ENCODE measurements at places on chromosomes 2 and 18.

- DNase-seq = peak; percentile 57
- H3K4me3 ChIP-seq = no peak overlapping the region
- H3K27ac ChIP-seq = no peak overlapping the region
- H3K36me3 ChIP-seq = no peaks in the 10 kb centered on the region
These were observed 8.2 kb upstream of the SMARCAL1 start for GRCh38 chr2:216404010-216404618.

GRCh38 chr2:31254237-31255203, 20.6 kb downstream of the EHD3 start:
- H3K36me3 ChIP-seq = no peaks in the 10 kb centered on the region
- H3K27ac ChIP-seq = no peak overlapping the region
- H3K27me3 ChIP-seq = no peaks in the 10 kb centered on the region
- no peak for DNase-seq
- no peaks in the 10 kb centered on the region for H3K4me1 ChIP-seq

GRCh38 chr2:130165293-130166016, 15.9 kb downstream of the SMPD4 start:
- no peak for DNase-seq
- no peaks in the 10 kb centered on the region for H3K27me3 ChIP-seq
- no peak overlapping the region for H3K27ac ChIP-seq
- no peak overlapping the region for H3K4me3 ChIP-seq
- no peaks in the 10 kb centered on the region for H3K4me1 ChIP-seq
- H3K36me3 ChIP-seq = peaks cover 58% of the 10 kb centered on the region

DNA sequence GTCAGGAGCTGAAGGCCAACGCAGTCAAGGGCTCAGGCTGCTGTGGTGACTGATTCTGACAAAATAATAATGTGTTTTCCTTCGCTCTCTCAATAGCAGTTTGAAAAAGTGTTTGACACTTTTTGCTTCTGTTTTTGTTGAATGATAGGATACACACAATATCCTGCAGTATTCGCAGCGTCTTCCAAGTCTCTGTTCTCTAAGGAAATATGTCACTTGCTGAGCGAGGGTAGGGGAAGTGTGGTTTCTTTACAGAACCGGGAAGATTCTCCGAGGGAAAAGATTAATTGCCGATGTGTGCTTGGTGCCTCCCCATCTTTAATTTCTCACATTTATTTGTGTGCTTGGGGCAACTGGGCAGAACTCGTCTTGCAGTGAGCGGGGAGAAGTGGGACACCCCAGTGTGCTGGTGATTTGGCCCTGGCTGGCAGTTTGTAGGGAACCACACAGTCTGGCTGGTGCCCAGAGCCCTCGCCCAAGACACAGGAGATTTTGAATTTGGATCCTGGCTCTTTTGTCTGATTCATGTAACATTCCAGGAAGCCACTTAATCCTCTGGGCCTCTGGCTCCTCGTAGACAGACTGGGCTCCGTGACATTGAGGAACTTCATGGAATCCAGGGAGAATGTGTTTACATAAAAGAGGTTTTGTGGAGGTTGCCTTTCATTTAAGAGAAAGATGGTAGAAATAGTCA, 169.4 kb downstream of the LDLRAD4 start:
- H3K36me3 ChIP-seq = peaks cover 26% of the 10 kb centered on the region
- peaks cover 22% of the 10 kb centered on the region for H3K4me1 ChIP-seq
- H3K4me3 ChIP-seq = no peak overlapping the region

DNA sequence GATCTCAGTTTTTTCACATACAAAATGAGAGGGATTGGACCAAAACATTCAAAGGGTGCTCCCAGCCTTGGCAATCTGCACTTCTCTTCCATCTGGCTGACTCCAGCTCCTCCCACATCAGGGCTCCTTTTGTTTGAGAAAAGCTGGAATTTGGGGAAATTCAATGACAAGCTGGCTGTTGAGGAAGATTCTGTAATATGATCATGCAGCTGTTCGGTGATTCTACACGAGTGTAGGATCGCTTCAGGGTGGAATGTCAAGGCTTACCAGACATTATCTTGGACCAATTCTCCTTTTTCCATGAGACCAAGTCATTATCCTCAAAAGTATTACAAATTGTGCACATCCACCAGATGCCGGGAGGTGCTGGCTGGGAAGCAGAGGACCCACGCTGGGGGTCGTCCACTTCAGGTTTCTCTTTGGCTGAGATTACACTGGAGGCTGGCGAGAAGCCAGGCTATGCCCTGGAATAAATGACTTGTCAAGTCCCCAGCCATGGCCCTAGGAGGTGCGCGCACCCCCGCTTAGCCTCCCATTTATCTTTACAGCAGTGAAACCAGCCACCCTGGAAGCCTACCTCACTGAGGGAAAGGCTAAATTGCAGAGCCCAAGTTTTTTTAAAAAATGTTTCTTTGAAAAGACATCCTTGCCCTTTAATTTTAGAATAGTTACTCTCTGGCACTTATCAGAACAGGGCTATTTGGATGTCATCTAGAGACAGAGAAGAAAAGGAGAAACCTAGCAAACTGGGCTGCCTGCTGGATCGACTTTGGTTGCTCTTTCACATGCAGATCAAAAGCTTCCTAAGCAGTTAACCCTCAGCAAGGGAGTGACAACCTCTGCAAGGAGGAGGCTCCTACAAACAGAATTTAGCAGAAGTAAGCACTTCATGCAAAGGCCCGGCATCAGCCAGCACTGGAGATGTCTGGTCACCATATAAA, 42.5 kb upstream of the LCLAT1 start:
- H3K4me1 ChIP-seq = peaks cover 11% of the 10 kb centered on the region
- no peaks in the 10 kb centered on the region for H3K36me3 ChIP-seq
- no peaks in the 10 kb centered on the region for H3K27me3 ChIP-seq
- DNase-seq = no peak
- H3K27ac ChIP-seq = no peak overlapping the region
- no peak overlapping the region for H3K4me3 ChIP-seq

DNA sequence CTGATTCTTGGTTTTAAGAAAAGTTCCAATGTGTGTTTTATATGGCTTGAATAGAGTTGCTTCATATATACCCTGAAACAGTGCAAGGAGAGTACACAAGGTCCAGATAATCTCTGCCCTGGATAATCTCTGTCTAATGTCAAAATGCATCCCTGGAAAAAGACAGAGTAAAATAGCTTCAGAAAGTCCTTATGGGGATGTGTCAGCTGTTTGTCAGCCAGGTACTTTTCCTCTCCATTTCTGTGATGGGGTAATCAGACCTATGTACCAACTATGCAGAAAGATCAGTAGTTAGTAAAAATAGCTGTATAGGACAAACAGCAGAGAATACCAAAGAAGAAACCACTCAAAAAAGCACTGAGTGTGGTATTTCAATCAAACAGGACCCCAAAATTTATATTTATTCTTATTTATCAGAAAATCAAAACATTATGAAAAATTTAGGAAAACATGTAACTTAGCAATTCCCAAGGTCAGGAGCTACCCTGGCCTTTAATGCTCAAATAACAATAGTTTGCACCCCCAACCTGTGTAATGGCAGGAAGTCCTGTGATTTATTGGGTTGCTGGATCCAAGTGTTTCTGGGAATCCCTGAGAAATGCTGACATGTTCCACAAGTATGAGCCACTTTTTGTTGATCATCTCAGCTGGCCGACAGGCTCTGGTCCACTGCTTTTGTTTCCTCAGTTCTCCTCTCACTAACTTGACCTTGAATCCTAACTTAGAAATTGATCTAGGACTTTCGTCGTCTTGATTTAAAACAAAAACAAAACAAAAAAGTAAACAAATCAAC, 69.6 kb downstream of the MDH1 start:
- no peaks in the 10 kb centered on the region for H3K4me1 ChIP-seq
- DNase-seq = no peak
- H3K4me3 ChIP-seq = no peak overlapping the region
- peaks cover 11% of the 10 kb centered on the region for H3K27me3 ChIP-seq

- H3K27ac ChIP-seq = no peak overlapping the region
- H3K27me3 ChIP-seq = no peaks in the 10 kb centered on the region
- no peaks in the 10 kb centered on the region for H3K4me1 ChIP-seq
- no peak for DNase-seq
- H3K4me3 ChIP-seq = no peak overlapping the region
These were observed 766.9 kb downstream of the TDRD15 start for GRCh38 chr2:21890716-21891115.

DNA sequence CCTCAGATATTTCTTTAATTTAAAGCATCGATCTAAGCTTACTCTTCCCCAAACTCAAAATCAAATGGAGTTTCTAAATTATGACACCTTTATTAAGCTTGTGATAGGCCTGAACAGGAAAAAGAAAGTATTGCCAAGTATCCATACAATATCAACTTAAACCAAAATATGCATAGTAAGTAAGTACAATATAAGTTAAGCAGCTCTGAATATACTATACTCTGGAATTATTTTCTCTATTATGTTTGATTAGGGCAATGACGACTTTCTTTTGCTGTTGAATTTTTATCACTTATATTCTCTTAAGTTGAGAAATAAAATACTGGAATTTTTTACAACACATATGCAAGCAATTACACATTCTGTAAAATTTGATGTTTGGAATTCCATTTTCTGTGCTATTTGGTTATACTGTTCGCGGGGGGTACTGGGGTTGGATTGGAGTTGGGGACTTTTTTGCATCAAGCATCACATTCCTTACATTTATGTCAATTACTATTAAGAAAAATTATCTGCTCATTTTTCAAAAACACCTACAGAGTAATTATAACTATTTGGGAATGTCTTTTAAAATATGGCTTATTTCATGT, 2.2 kb downstream of the COL5A2 start:
- no peak overlapping the region for H3K27ac ChIP-seq
- peaks cover 13% of the 10 kb centered on the region for H3K27me3 ChIP-seq

GRCh38 chr2:16351137-16351536, 314.5 kb downstream of the CYRIA start:
- no peaks in the 10 kb centered on the region for H3K27me3 ChIP-seq
- no peaks in the 10 kb centered on the region for H3K4me1 ChIP-seq
- H3K36me3 ChIP-seq = no peaks in the 10 kb centered on the region
- DNase-seq = no peak

- H3K4me3 ChIP-seq = no peak overlapping the region
- H3K27ac ChIP-seq = no peak overlapping the region
- no peaks in the 10 kb centered on the region for H3K4me1 ChIP-seq
- H3K27me3 ChIP-seq = peaks cover 22% of the 10 kb centered on the region
These were observed 152.0 kb downstream of the CYRIA start for GRCh38 chr2:16513626-16514025.

- no peak for DNase-seq
- H3K27ac ChIP-seq = no peak overlapping the region
- H3K4me1 ChIP-seq = no peaks in the 10 kb centered on the region
- H3K36me3 ChIP-seq = no peaks in the 10 kb centered on the region
- no peaks in the 10 kb centered on the region for H3K27me3 ChIP-seq
- no peak overlapping the region for H3K4me3 ChIP-seq
These were observed 33.2 kb downstream of the OSGEPL1 start for GRCh38 chr2:189729430-189729829.

DNA sequence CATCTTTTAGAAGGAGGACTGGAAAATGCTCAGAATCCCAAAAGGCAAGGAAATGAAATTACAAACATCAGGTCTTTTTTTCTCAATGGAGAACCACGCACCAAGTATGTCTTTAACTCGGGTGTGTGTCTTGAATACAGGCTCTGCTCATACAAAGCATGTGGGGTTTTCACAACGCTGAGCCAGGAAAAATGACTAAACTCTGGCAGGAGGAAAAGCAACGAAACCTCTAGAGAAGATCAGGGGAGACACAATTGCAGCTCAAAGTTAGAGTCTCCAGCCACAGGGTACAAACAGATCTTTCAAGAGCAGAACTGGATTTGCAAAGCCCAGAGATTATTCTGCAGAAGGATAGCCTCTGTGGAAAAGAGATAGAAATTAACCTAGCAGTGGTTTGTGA, 42.8 kb upstream of the TPO start:
- no peak for DNase-seq
- no peak overlapping the region for H3K4me3 ChIP-seq

DNA sequence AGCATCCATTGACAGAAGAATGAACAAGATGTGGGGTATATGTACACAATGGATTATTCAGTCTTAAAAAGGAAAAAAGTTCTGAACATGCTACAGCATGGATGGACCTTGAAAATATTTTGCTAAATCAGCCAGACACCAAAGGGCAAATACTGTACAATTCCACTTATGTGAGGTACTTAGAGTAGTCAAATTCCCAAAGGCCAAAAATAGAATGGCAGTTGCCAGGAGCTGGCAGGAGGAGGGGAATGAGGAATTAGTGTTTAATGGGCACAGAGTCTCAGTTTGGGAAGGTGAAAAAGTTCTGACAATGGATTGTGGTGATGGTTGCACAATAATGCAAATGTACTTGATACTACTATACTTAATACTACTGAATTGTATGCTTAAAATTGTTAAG, 193.2 kb downstream of the MBD2 start:
- H3K27me3 ChIP-seq = no peaks in the 10 kb centered on the region
- H3K27ac ChIP-seq = no peak overlapping the region
- DNase-seq = no peak

GRCh38 chr2:74919827-74920226, 38.6 kb upstream of the POLE4 start:
- no peak overlapping the region for H3K4me3 ChIP-seq
- peaks cover 13% of the 10 kb centered on the region for H3K4me1 ChIP-seq
- peaks cover 7% of the 10 kb centered on the region for H3K27me3 ChIP-seq
- H3K36me3 ChIP-seq = no peaks in the 10 kb centered on the region

- no peaks in the 10 kb centered on the region for H3K36me3 ChIP-seq
- no peaks in the 10 kb centered on the region for H3K4me1 ChIP-seq
- no peaks in the 10 kb centered on the region for H3K27me3 ChIP-seq
- no peak overlapping the region for H3K4me3 ChIP-seq
- H3K27ac ChIP-seq = no peak overlapping the region
- DNase-seq = no peak
These were observed 251.4 kb downstream of the SLC8A1 start for GRCh38 chr2:40200366-40200915.

DNA sequence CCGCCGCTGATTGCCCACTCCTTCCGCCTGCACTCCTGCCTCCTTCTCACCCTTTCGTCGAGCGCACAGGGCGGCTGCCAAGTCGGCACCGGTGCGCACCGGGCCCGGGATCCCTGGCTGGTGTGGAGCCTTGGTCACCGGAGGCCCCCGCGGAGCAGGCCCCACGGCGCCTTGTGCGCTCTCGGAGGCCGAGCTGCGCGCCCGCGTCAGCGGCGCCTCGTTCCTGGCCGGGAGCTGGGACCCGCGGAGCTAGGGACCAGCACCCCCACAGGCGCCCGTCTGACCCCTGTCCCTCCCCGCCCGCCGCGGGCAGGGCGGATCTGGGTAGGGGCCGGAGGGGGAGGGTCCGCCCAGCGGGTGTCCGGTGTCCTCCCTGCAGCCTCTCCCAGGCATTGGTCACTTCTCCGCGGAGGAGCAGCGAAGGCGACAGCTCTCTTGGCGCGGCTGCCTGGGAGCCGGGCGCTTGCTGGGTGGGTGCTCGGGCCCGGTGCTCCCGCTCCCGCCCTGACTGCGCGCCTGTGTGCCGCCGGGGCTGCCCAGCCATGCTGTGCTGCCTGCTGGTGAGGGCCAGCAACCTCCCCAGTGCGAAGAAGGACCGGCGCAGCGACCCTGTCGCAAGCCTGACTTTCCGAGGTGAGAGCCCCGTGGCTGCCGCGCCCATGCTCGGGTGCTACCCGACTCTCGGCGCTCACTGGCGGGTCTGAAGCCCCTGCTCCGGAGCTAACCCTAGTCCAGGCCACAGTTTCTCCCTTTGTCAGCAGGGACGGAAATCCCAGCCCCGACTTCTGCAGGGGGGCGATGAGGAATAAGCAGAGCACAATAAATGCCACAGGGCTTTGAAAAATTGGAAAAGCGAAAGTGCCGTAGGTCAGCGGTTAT, 13.2 kb downstream of the DYSF start:
- DNase-seq = no peak
- peak overlapping the region; percentile 58 for H3K4me3 ChIP-seq
- H3K27ac ChIP-seq = no peak overlapping the region
- H3K36me3 ChIP-seq = no peaks in the 10 kb centered on the region
